ENCODE measurements at places on chromosomes 4 and X.

GRCh38 chrX:35104626-35105025 lies 162.0 kb downstream of the FAM47B start:
- DNase-seq: no peak

GRCh38 chr4:107747748-107748486 lies 27.9 kb upstream of the PAPSS1 start:
- DNase-seq: peak; percentile 89

DNA sequence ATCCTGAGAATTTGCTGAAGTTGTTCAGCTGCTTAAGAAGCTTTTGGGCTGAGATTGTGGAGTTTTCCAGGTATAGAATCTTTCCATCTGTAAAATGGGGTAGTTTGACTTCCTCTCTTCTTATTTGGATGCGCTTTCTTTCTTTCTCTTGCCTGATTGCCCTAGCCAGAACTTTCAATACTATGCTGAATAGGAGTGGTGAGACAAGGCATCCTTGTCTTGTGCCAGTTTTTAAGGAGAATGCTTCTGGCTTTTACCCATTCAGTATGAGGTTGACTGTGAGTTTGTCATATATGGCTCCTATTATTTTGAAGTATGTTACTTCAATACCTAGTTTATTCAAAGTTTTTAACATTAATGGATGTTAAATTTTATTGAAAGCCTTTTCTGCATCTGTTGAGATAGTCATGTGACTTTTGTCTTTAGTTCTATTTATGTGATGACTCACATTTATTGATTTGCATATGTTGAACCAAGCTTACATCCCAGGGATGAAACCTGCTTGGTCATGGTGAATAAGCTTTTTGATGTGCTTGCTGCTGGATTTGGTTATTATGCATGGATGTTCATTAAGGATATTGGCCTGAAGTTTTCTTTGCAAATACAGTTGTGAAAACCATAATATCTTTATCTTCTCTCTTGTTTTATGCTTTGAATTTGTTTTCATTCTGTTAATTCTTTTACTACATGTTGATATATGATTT lies 573.8 kb upstream of the NDST4 start:
- no peak for DNase-seq

DNA sequence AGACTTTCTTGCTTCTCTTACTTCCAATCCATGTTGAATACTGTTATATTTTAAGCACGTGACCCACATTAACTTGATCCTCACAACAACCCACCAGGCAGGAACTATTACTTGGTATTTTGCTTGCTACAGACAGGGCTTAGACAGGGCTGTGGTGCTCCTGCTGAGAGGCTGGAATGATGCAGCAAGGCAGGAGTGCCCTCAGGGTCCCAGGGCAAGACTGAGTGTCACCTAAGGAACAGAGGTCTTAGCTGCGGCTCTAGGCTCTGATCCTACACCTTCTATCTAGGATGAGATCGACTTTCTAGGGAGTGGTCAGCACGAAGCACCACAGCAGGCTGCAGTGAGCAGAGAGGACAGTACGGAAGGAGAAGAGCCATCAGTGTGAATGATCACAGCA lies 20.0 kb downstream of the TAPT1 start:
- DNase-seq: no peak

DNA sequence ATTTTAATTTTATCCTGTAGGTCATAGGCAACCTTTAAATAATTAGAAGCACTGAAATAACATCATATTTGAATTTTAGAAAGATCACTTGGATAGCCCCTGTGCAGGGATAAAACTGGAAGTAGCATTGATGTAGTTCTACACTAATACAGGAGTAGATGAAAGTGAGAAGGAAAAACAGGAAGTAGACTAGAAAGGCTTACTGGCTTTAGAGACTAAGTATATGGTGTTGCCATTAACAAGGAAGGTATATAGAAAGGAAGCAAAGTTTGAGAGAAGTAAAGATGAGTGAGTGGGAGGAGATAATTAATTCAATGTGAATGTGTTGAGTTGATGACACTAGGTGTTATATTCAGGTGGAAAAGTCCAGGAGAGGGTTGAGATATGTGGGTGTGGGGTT lies 73.1 kb upstream of the EPGN start:
- no peak for DNase-seq
